Mesendoderm (in vitro differentiated cells): ENCODE measurements at places on chromosomes 4 and X.
A peak's percentile ranks its signal among the peaks of the same experiment; 100 is the strongest.

DNA sequence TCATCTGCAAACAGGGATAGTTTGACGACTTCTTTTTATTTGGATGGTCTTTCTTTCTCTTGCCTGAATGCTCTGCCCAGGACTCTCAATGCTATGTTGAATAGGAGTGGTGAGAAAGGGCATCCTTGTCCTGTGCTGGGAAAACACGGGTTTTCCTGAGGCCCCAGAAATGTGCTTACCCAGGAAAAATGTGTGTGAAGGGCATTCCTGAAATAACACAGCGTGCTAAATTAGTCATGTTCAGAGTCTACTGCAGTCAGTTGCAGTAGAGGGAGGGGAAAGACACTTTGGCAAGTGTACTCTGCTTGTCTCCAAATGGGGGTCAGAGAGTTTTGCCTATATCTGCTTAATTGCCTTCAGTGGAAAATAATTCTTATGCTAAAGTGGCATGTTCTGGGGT lies 153.9 kb downstream of the CCNG2 start:
- no peaks in the 10 kb centered on the region for H3K27me3 ChIP-seq
- no peaks in the 10 kb centered on the region for H3K36me3 ChIP-seq
- no peaks in the 10 kb centered on the region for H3K4me1 ChIP-seq
- no peak overlapping the region for H3K4me3 ChIP-seq

DNA sequence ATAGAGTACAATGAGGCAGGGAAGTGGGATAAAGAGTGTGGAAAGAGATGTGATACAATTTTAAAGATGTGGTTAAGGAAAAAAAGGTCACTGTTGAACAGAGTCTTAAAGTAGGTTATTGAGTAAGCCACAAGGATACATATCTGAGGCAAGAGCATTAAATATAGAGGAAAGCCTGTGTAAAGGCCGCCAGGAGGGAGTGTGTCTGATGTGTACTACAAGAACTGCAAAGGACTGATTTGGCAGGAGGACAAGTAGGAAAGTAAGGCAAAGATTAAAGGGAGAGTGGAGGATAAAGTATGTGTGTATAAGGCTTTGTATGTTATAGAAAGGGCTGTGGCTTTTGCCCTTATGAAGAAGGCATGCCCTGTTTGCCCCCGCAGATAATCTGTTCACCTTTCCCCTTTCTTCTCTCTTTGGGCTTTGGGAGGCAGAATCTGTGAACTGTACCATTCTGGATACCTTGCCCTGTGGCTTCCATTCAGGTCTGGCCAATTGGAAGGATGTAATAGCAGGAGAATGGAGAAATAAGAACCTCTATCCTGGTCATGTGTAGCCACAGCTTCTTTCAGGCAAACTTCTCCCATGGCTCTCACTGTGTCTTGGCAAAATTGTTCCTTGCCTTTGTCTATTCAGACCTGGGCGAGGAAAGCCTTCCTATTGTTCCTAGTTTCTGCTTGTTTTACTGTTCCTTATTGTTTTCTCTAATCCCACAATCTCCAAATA lies 68.9 kb upstream of the FAM47B start:
- no peak overlapping the region for H3K27ac ChIP-seq
- no peak for DNase-seq
- no peaks in the 10 kb centered on the region for H3K4me1 ChIP-seq
- no peak overlapping the region for H3K4me3 ChIP-seq

DNA sequence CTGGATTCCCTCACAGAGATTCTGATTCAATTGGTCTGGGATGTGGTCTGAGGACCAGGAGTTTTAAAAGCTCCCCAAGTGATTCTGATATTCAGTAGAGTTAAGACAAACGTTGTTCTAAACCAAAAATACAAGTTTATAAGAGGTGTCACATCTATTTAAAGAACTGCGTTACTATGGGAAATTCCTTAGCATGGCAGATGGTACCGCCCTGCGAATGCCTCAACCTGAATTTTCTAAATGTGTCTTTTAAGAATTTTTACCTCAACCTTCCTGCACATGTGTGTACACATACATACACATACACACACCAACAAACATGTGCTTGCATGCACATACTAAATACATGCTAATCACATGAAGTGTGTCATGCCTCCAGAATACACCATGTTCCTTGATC lies 328.9 kb upstream of the TAPT1 start:
- H3K27ac ChIP-seq = no peak overlapping the region
- DNase-seq = no peak
- no peaks in the 10 kb centered on the region for H3K4me1 ChIP-seq
- no peak overlapping the region for H3K4me3 ChIP-seq

- no peaks in the 10 kb centered on the region for H3K36me3 ChIP-seq
- no peaks in the 10 kb centered on the region for H3K27me3 ChIP-seq
- no peak overlapping the region for H3K27ac ChIP-seq
- no peak for DNase-seq
These were observed 348.5 kb upstream of the FTHL17 start for GRCh38 chrX:31420302-31420701.

GRCh38 chrX:103275947-103276567 lies 493 bp downstream of the TCEAL5 start:
- H3K27me3 ChIP-seq = no peaks in the 10 kb centered on the region
- H3K4me1 ChIP-seq = no peaks in the 10 kb centered on the region
- H3K4me3 ChIP-seq = no peak overlapping the region
- no peak for DNase-seq
- H3K27ac ChIP-seq = no peak overlapping the region
- H3K36me3 ChIP-seq = no peaks in the 10 kb centered on the region

GRCh38 chr4:56689201-56689969 lies 8.3 kb upstream of the HOPX start:
- DNase-seq = peak; percentile 57
- peaks cover 3% of the 10 kb centered on the region for H3K4me1 ChIP-seq
- no peaks in the 10 kb centered on the region for H3K36me3 ChIP-seq
- no peaks in the 10 kb centered on the region for H3K27me3 ChIP-seq

- H3K4me3 ChIP-seq = no peak overlapping the region
- H3K27ac ChIP-seq = no peak overlapping the region
- H3K4me1 ChIP-seq = no peaks in the 10 kb centered on the region
- H3K27me3 ChIP-seq = no peaks in the 10 kb centered on the region
- H3K36me3 ChIP-seq = no peaks in the 10 kb centered on the region
These were observed 4.0 kb upstream of the C4orf17 start for GRCh38 chr4:99506781-99507180.

GRCh38 chr4:176291748-176292147 lies 22.7 kb upstream of the ASB5 start:
- no peak overlapping the region for H3K4me3 ChIP-seq
- no peaks in the 10 kb centered on the region for H3K36me3 ChIP-seq
- no peak for DNase-seq

DNA sequence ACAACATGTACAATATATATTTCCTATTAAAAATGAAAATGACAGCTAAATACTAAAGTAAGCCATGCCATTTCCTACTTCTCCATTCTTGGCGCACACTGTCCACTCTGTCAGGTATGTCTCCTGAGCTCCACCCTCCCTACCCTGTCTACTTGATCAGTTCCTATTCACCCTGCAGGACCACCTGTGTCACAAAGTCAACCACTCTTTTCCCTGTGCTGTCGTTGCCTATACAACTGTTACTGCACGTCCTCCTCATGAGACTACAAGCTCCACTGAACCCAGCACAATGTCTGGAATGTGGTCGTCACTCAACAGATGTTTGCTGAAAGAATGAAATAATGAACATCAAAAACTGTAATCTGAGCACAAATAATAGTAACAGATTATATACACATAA lies 54.9 kb downstream of the SLC9A7 start:
- DNase-seq = no peak
- no peak overlapping the region for H3K4me3 ChIP-seq
- no peak overlapping the region for H3K27ac ChIP-seq
- no peaks in the 10 kb centered on the region for H3K36me3 ChIP-seq

GRCh38 chrX:107714206-107714891 lies 61.2 kb downstream of the TSC22D3 start:
- DNase-seq = no peak
- no peaks in the 10 kb centered on the region for H3K4me1 ChIP-seq
- no peak overlapping the region for H3K27ac ChIP-seq
- H3K4me3 ChIP-seq = no peak overlapping the region

GRCh38 chr4:45477311-45477733 lies 646.5 kb downstream of the GABRG1 start:
- no peaks in the 10 kb centered on the region for H3K27me3 ChIP-seq
- H3K4me1 ChIP-seq = no peaks in the 10 kb centered on the region
- no peak for DNase-seq
- no peak overlapping the region for H3K27ac ChIP-seq
- no peak overlapping the region for H3K4me3 ChIP-seq

DNA sequence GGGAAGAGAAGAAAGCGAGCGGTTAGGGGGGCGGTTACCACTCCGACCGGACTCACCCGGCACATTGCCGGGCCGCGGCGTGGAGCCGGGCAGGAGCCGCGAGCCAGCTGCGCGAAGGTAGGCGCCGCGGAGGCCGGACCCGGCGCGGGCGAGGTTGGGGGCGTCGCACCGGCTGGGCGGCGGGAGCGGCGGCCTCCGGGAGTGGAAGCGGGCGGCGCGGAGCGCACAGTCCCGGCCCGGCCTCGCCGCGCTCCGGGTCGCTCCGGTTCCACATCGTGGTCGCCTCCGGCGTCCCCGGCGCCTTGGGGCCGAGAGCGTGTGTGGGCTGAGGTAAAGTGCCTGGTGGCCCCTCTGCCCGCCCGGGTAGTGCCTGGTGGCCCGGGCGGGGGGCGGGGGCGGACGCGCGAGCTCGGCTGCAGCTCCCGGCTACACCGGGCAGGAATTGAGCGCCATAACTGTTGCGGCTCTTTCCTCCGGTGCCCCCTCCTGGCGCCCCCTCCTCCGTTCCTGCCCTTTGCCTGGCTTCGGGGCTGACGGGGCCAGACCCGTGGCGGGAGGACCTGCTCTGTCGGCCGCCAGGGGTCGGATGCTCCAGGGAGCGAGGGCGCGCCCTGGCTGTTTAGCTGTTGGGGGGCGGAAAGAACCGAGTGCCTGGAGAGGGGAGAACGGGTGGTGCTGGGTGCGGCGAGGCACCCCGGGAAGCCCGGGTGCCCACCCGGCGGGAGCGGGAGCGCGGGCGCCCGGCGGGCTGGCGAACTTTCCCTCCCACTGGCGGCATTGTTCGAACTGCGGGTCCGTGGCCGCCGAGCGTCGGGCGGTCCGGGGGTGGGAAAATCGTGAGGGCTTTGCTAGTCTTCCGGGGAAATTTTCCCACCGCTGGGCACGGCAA lies 626 bp downstream of the JADE3 start:
- H3K36me3 ChIP-seq = no peaks in the 10 kb centered on the region
- H3K27me3 ChIP-seq = no peaks in the 10 kb centered on the region
- DNase-seq = peak; percentile 78
- H3K4me1 ChIP-seq = peaks cover 3% of the 10 kb centered on the region

DNA sequence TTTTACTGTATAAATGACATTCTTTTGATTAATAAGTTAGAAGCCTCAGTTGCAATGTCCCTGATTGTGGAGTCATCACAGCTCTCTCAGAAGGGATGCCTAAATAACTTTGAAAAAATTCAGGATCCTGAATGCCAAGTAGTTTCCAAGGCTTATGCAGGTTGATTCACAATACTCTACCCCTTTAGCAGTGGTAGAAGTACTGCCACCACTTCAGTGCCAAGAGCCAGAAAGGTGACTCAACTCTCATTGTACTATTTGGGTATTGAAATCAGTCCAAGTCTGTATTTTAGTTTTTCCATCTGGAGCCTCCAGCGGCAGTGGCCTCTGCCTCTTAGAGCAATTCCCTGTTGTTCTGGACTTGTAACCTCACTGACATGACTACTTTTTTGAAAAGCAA lies 320.1 kb upstream of the NDST4 start:
- no peak overlapping the region for H3K27ac ChIP-seq
- no peaks in the 10 kb centered on the region for H3K4me1 ChIP-seq
- no peaks in the 10 kb centered on the region for H3K27me3 ChIP-seq
- no peaks in the 10 kb centered on the region for H3K36me3 ChIP-seq

- no peaks in the 10 kb centered on the region for H3K27me3 ChIP-seq
- DNase-seq = no peak
- no peaks in the 10 kb centered on the region for H3K36me3 ChIP-seq
- H3K4me1 ChIP-seq = no peaks in the 10 kb centered on the region
These were observed 170.9 kb downstream of the APBB2 start for GRCh38 chr4:41043465-41043864.

- H3K4me1 ChIP-seq = no peaks in the 10 kb centered on the region
- no peak overlapping the region for H3K27ac ChIP-seq
- no peaks in the 10 kb centered on the region for H3K36me3 ChIP-seq
- no peak for DNase-seq
- no peak overlapping the region for H3K4me3 ChIP-seq
- no peaks in the 10 kb centered on the region for H3K27me3 ChIP-seq
These were observed 301.9 kb upstream of the HS3ST1 start for GRCh38 chr4:11730545-11730944.

GRCh38 chr4:1873291-1873690 lies 2.1 kb downstream of the NSD2 start:
- H3K4me1 ChIP-seq = peaks cover 3% of the 10 kb centered on the region
- H3K36me3 ChIP-seq = no peaks in the 10 kb centered on the region
- DNase-seq = no peak
- H3K4me3 ChIP-seq = no peak overlapping the region

DNA sequence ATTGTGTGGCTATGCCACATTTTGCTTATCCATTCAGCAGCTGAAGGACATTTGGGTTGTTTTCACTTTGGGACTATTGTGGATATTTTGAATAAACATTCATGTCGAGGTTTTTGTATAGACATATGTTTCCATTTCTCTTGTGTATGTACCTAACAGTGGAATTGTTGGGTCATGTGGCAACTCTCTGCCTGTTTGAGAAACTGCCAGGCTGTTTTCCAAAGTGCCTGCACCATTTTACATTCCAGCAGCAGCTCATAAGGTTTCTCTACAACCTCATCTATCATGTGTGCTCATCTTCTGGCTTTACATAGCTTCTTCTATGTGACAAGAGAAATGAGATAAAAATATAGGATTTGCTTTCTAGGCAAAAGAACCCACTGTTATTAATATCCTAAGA lies 29.5 kb upstream of the TSPAN5 start:
- no peaks in the 10 kb centered on the region for H3K27me3 ChIP-seq
- no peaks in the 10 kb centered on the region for H3K4me1 ChIP-seq
- no peak for DNase-seq
- no peaks in the 10 kb centered on the region for H3K36me3 ChIP-seq
- H3K27ac ChIP-seq = no peak overlapping the region

DNA sequence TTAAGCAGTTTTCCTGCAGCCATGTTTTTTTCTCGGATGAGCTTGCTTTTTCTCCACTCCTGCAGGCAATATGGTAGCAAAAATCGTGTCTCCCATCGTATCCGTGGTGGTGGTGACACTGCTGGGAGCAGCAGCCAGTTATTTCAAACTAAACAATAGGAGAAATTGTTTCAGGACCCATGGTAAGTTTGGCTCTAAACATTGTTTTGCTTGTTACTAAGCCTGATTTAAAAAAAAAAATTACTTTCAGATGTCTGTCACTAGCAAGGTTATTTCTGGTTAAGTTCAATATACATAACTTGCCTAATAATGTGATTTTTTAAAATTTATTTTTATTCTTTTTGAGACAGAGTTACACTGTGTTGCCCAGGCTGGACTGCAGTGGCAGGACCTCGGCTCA lies 17.5 kb upstream of the GYG2 start:
- no peaks in the 10 kb centered on the region for H3K36me3 ChIP-seq
- no peaks in the 10 kb centered on the region for H3K27me3 ChIP-seq
